Mesothelial cell of epicardium (in vitro differentiated cells): ENCODE measurements at places on chromosomes 6 and 20.

DNA sequence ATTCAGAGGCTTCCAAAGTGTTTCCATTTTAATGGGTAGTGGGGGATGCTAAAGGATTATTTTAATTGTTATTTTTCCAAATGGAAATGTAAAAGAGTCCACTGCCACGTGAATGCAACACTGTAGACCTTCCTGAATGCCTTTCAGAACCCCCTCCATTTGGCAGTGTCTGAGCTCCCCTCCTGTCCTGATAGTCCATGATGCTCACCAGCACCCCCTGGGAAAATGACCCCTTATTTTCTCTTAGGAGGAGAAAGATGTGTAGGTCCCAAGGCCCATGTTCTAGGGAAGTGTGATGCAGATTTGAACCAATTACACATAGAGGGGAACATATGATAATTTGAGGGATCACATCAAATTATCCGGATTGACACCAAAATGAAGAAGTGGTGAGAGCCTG is 46.8 kb upstream of the SH3BGRL2 start:
- H3K27me3 ChIP-seq: no peaks in the 10 kb centered on the region
- no peak for DNase-seq
- no peaks in the 10 kb centered on the region for H3K4me1 ChIP-seq
- H3K27ac ChIP-seq: no peak overlapping the region
- peaks cover 38% of the 10 kb centered on the region for H3K36me3 ChIP-seq

GRCh38 chr6:163309491-163310026 is 105.0 kb upstream of the QKI start:
- H3K27ac ChIP-seq: no peak overlapping the region
- H3K27me3 ChIP-seq: peaks cover 13% of the 10 kb centered on the region
- no peak for DNase-seq
- H3K36me3 ChIP-seq: no peaks in the 10 kb centered on the region
- no peaks in the 10 kb centered on the region for H3K4me1 ChIP-seq

- H3K27me3 ChIP-seq: no peaks in the 10 kb centered on the region
- no peak for DNase-seq
- peaks cover 65% of the 10 kb centered on the region for H3K4me1 ChIP-seq
- no peak overlapping the region for H3K4me3 ChIP-seq
- no peaks in the 10 kb centered on the region for H3K36me3 ChIP-seq
Observed at GRCh38 chr6:126531840-126532239, 191.9 kb downstream of the CENPW start.

- H3K27ac ChIP-seq: no peak overlapping the region
- DNase-seq: no peak
- no peak overlapping the region for H3K4me3 ChIP-seq
Observed at GRCh38 chr6:164477790-164478189, 831.6 kb downstream of the C6orf118 start.

- no peak overlapping the region for H3K4me3 ChIP-seq
- H3K27ac ChIP-seq: peak overlapping the region; percentile 78
- H3K27me3 ChIP-seq: no peaks in the 10 kb centered on the region
- peaks cover 13% of the 10 kb centered on the region for H3K4me1 ChIP-seq
Observed at GRCh38 chr6:89475101-89475500, 42.1 kb downstream of the ANKRD6 start.
